ENCODE measurements at places on chromosomes 11 and 22.

DNA sequence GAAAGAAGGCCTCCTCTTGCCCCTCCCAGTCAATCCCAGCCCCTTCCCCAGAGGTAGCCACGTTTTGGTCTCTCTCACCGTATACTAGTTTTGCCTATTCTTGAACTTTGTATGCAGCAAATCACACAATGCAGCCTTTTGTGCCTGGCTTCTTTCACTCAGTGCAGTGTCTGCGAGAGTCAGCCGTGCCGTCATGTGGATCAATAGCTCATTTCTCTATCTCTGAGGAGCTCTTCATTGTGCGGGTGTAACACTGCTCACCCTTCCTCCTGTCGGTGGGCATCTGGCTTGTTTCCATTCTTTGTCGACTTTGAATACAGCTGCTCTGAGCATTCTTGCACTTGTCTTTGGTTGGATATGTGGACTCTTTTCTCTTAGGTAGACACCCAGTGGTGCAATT is 146.5 kb downstream of the CACNA1I start:
- DNase-seq = no peak

DNA sequence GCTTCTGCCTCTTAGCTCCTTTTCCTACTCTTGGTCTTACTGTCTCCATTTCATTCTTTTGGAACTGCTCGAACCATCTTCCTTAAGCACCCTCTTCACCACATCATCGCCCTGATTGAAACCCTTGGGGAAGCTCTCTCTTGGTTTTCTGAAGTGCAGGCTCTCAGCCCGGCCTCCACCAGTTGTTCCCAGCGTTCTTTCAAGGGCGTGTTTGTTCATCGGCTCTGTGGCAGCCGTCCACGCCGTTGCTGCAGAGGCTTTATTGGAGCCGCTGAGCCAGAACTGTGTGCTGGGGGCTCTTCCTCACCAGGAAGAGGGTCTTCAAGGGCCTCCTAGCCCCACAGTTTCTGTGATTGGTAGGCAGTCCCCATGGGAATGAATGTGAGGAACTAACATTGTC is 214.1 kb downstream of the TBC1D22A start:
- no peak for DNase-seq

- DNase-seq = no peak
These were observed 471 bp downstream of the RNF185 start for GRCh38 chr22:31160328-31160978.

- no peak for DNase-seq
These were observed 149.8 kb upstream of the MPPED2 start for GRCh38 chr11:30735946-30736345.

- DNase-seq = no peak
These were observed 363.7 kb upstream of the ISX start for GRCh38 chr22:34702279-34702678.
